Activated naive CD4-positive, alpha-beta T cell treated with Interleukin-2 at 50 U/mL for 16 hours (primary cell): ENCODE measurements at places on chromosomes 2 and 18.

GRCh38 chr2:133953524-133953923 lies 300.3 kb upstream of the MGAT5 start:
- no peak for DNase-seq

DNA sequence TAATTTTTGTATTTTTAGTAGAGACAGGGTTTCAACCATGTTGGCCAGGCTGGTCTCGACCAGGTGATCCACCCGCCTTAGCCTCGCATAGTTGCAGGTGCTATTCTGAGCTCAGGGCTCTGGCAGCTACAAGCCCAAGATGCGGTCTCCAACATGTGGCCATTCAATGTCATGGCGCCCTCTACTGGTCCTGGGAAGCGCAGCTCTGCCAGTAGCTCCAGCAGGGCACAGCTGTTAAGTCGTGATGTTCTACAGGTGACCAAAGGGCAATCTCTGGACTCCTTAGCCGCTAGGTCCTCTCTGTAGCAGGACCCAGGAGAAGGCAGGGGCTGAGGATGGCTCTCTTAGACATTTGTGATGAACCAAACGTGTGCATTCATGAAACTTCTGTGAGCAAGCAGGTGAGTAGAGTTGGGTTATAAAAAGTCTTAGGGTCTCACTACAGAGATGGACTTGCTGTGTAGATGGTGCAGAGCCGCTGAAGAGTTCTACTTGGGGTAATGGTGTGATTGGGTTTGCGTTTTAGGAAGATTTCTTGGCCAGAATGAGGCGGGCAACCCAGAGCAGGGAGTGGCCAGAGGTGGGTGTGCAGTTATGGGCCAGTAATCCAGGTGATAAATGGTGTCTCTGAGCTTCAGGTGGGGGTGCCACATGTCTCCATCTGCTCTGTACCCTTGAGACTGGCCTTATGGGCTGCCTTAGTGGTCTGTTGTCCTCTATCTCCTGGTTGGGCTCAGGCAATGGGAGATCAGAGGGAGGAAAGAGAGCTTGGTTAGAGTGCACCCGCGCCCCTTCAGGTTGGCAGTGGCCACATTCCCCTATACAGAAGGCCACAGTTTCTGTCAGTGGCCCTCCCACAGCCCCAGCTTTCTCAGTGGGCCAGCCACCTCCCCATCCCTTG lies 31.0 kb downstream of the IL37 start:
- DNase-seq = peak; percentile 66

- no peak for DNase-seq
Measured at GRCh38 chr2:42907835-42908234, 115.5 kb upstream of the HAAO start.

DNA sequence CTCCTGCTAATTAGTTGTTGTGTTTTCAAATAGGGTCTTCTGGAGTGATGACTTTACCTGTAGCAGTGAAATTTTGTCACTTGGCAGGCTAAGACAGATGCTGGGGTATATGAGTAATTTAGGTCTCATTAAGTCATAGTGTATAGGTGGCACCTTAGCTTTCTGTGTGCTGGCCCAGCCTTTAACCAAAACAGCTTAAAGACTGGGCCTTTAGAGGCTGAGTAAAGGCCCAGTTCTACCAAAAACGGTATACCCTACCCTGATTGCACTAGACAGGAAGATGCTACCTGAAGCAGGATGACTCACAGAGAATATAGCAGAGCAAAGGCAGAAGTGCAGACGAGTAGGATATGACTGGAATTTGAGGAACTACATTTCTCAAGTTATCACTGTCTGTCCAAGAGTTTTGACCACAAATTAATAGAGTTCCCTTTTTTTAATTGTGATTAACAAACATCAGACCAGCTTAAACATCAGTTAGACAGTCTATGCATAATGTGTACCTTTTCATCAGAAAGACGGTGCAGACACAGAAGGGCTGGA lies 337.9 kb upstream of the SALL3 start:
- no peak for DNase-seq

DNA sequence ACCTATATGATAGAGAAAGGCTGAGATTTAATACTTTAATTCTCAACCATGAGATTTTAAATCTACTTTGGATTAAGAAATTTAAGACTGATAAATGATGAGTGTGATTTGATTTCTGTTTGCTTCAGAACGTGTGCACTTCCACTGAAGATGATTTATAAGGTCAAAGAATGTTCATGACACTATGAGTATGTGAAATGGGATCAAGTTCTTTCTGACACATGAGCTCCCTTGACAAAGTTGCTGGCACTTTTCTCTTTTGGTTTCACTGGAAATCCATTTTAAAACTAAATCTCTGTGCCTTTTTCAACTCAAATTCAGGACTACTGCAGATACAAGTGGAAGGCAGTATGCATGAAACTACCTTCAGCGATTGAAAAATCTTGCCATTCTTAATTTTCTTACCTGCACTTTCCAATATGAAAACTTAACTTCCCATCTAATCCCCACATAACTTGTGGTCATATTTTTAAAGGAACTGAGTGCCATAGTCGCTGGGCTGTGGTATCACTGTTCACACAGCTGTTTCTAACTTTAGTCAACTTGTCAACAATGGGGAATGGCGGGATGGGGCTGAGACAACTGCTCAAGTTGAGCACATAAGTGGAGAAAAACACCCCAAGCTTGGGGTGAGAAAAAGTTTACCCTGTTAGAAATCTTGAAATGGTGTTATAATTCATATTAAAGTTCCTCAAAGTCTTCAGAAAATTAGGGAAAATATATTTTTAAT lies 51.8 kb upstream of the TTN start:
- no peak for DNase-seq

DNA sequence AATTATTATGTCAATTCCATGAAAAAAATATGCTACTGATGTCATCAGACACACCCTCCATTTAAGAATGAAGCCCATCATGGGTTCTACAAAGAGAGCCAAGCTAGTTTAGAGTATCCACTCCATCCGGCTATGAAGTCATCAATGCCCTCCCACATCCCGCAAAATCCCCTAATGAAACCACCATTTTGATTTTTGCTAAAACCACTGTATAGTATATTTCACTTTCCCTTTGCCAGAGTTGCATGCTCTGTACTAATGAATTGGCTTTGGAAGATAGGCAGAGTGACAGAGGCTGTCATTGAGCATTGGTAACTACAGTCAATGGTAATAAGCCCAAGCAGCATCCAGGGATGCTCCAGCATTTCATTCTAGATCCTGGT lies 118.6 kb downstream of the ANKRD44 start:
- DNase-seq = peak; percentile 64

GRCh38 chr2:240958366-240959213 lies 39.8 kb upstream of the SNED1 start:
- DNase-seq = no peak

GRCh38 chr2:39069890-39070465 lies 50.9 kb downstream of the SOS1 start:
- no peak for DNase-seq

GRCh38 chr2:39304200-39304599 lies 60.4 kb upstream of the CDKL4 start:
- DNase-seq = no peak

DNA sequence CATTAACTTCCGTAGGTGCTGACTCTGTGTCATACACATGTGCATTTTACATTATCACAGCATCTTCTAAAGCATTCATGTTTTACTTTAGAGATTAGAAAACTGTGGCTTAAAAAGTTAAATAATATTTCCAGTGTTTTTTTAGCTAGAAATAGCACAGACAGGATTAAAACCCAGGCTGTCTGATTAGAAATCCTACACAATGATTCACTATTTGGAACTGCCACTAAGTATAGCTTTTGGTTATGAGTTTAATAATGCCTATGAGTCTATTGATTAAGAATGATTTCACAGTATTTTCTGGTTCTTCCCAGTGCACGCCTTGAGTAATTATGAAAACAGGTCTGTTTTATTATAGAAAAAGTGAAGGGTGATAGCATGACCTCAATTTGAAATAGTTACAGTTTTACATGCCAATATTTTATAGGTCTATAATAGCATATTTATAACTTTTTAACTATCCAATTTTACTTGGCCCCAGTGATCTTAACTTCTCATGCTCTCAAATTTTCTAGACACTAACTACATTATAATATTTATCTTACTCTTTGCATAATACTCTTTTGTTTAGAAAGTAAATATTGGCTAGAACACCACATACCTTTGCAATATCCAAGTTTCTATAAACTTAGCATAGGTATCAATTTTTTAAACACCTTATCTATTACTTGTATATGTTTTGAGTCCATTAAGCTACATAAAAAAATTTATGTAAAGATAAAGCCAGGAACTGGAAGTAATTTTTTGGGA lies 313.2 kb downstream of the RND3 start:
- DNase-seq = no peak

GRCh38 chr18:71707400-71707799 lies 836.7 kb downstream of the CBLN2 start:
- DNase-seq = no peak

DNA sequence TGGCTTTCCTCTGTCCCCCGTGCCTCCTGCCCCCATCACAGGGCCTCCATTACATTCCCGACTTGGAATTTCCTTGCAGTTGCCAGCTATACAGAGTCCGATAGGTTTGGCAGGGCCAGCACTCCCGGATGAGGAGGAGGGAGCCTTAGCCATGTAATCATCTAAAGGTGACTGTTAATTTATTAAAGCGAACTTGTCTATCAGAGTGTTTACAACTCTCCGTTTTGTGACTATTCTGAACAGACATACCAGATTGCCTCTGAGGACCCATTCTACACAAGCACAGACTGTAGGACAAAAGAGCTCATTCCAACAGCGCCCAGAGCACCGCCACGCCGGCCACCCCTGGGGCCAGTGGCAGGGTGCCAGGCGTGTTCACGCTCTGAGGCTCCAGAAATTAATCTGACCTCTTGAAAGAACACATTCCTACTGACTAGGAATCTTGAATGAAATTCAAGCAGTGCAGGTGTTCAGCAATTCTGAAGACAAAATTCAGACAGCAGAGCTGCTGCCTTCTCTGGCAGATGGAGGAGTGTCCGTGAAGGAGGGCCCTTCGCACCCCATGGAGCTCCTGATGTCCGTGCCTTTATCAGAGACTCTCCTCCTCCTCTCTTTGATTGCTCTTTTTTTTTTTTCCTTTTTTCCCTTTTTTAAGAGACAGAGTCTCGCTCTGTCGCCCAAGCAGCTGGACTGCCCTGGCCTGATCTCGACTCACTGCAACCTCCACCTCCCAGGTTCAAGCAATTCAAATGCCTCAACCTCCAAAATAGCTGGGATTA lies 58.1 kb upstream of the RALBP1 start:
- no peak for DNase-seq

DNA sequence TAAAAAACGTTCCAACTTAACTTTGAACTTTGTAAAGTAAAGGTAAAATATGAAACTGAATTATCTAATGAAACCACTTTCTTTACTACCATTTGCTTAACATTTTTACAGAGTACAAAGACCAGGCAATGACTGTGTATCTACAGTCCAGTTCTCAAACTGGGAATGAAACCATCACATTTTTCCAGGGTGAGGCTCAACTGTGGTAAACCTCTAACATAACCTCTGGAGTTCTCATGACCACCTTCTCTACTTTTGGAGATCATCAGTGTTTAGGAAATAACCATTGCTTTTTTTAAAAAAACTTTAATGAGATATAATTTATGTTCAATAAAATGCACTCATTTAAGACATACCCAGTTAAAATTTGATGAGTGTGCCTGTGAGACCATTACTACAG lies 223.5 kb downstream of the RNF152 start:
- no peak for DNase-seq

DNA sequence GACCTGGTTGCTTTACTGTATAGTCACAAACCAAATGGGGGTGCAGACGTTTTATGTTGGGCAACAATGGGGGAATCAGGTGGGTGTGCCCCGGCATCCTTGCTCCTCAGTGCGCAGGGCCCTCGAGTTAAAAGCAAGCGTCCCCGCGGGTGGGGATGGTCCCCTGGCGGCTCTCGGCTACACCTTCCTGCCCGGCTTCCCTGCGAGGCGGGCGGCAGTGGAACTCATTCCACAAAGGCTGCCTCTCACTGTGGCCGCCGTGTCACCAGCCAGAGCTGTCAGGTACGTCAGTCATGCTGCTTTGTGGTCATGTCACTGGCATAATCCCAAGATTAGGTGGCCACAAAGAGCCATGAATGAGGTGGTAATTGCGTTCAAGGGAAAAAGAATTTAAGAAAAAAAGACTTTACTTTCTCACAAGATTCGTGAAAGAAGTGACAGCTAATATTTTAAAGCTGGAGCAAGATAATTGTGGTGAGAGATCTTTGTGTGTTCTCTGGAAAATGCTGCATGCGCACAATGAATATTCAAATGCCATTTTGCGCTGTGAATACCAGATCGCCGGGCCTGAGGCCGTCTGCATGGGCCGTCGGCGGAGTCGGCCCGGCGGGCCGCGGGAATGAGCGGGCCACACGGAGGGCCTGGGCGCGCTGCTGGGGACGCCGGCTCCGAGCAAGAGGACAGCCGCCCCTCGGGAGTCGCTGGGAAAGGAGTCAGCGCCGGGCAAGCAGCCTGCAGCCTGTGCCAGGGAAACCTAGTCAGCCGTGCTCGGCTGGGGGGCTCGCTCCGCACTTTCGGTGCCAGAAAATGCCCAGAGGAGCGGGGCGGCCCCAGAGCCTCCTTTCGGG lies 82.3 kb upstream of the LDLRAD4 start:
- DNase-seq = peak; percentile 29

DNA sequence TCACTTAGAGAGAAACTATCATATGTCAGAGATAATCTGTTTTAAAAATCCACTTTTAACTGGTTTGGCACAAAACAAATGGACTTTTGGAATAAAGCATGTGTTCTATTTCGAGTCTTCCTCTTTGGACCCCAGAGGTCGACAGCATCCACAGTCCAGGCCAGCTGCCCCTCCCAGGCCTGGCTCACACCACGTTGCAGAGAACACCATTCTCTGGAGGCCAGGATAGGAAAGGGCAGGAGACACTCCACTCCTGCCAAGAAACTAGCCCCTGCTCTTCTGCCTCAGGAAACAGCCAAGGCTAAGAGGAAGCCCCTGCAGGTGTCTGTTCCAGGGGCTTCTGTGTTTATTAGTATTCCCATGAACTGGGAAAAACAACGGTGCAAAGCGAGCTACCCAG lies 456.6 kb upstream of the ID2 start:
- no peak for DNase-seq

GRCh38 chr18:58196164-58196563 lies 152.1 kb downstream of the NEDD4L start:
- DNase-seq = no peak

DNA sequence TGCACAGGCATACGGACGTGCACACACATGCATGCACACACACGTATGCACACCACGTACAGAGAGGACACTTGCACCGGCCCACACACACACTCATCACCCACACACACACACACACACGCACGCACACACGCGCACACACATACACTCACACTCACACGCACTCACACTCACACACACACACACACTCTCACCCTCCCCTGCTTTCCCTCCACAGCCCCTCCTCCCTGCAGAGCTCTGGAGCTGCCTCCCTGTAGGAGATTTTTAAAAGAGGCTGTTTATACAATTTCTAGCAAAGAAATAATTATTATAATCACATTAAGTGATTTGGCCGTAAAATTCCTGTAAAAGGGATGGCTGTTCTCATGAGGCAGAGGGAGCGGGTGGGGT lies 36.5 kb upstream of the SNED1 start:
- DNase-seq = no peak

GRCh38 chr2:190615555-190616200 lies 33.2 kb upstream of the NAB1 start:
- DNase-seq = no peak

GRCh38 chr2:230944123-230944653 lies 19.1 kb upstream of the GPR55 start:
- peak; percentile 74 for DNase-seq

GRCh38 chr2:69113627-69114026 lies 100.6 kb downstream of the ANTXR1 start:
- no peak for DNase-seq
